ENCODE measurements at places on chromosomes 7 and 10.
A peak's percentile ranks its signal among the peaks of the same experiment; 100 is the strongest.

GRCh38 chr10:110456523-110457091 is 41.1 kb upstream of the DUSP5 start:
- DNase-seq: no peak

DNA sequence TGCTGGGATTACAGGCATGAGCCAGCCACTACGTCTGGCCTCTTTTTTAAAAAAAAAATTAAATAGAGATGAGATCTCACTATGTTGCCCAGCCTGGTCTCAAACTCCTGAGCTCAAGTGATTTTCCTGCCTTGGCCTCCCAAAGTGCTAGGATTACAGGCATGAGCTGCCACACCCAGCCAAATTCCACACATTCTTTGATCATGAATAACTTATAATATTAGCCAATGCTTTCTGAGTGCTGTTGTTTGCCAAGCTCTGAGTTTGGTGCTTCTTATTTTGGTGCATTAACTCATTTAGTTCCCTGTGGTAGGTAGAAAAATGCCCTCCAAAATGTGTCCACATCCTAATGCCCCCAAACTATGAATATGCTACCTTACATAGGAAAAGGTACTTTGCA is 47.2 kb upstream of the MKI67 start:
- no peak for DNase-seq

DNA sequence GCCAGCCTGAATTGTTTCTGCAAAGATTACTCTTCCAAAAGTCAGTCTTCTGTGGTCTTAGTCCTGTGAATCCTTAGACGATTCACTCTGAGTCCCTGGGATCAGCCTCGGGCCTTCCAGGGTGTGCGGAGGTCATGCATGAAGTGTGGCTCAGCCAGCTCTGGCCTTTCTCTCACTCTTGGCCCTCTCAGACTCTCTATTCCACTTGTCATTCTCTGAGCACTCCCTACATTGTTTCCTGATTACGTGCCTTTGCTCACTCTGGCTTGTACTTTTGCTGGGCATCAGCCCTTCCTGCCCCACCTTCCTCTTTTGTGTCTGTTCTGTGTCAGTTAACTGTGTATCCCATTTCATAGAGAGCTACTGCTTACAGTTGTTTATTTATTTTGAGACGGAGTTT is 36.0 kb downstream of the CCNY start:
- peak; percentile 17 for DNase-seq

DNA sequence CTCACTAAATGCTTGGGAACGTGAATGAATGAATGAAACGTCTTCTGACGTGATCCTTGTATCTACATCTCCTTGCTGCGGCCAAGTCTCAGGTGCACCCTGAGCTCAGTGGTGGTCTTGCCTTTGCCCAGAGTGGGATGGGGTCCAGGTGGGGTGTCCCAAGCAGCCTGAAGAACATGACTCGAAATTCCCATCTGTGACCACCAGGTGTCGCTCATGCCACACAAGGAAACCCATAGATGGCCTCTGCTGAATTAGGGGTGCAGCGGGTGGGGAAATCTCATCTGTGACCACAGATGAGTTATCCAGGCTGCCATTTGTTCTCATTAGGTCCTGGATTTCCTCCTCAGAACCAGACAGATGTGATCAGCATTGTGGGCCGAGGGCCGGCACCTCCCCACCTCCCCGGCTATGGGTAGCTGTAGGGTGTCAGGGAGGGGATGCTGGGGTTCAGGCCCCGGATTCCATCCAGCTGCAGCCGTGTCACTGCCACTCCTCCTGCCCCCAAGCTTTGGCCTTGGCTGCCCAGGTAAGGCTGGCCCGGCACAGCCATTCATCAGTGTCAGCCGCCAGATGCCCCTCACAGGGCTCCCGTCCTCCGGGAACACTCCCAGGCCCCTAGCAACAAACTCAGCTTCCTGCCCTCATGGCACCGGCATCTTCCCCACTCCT is 21.0 kb upstream of the GNA12 start:
- no peak for DNase-seq

GRCh38 chr7:132503415-132503814 is 72.9 kb downstream of the PLXNA4 start:
- no peak for DNase-seq

DNA sequence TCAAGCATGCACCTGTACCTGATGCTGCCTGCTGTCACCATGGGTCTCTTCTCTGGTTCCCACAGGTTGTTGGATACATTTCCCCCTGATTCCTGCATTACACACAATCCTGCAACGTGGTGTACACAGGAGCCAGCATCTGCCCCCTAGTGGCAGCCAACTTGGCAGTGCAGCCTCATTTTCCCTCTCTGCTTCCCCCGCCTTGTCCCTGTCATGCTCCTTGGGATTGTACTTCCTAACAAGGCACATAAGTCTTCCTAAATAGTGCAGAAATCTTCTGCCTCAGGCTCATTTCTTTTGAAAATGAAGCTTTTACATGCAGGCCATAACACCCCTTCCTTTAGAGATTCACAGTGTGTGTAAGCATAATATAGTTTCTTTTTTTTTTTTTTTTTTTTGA is 387.5 kb downstream of the CCSER2 start:
- DNase-seq: no peak

GRCh38 chr10:60170250-60170649 is 219.4 kb downstream of the ANK3 start:
- no peak for DNase-seq

DNA sequence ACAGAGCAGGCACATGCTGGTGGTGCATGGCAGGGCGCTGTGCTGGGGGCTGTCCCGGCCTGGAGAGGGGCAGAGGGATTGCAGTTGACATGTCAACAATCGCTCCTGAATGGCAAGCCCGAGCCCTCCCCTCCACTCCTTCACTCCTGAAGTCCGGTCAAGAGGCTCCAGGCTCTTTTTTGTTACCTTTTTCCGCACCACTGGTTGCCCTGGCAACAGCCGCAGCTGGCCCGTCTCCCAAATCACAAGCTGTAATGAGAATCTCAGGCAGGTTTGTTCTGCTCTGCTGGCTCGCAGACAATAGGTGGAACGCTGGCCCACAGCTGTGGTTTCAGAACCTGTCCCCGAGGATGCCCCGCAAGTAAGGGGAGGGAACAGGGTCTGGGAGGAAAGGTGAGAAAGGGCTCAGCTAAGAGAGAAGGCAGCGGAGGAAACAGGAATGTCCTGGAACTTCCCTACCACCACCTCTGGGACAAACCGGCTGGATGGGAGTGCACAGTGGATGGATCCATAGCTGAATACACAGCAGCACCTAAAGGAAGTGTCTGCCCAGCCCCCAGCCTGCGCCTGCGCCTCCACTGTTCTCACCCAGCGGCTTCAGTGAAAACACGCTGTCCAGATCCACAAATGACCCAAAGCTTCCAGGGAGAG is 58.9 kb downstream of the CALML3 start:
- DNase-seq: no peak

DNA sequence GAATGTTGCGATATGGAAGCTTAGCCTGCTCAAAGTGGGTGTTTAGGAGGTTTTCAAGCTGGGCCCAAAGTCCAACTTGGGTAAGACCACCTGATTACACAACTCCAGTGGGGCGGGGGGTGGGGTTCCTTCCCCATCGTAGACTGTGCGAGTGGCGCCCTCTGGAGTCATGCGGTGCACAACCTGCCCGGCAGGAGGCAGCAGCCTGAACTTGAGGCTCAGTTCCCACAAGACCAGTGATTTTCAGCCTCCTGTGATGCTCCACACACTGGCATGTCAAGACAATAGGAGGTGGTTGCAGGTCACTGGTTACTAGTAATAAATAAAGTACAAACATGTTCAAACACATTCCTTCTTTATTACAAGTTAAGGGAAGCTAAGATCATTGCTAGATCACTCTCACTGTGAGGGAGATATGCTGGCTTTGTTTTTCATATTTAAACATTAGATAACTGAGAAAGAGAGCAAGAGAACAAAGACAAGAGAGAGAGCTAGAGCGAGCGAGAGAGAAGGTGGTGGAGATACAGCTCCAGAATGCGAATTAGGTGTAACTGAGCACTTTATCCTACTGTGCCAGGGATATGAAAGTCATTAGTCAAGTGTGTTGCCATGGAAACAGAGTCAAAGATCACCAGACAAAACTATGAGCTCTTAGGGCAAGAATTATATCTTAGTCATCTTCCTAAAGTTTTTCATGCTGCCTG is 97.4 kb upstream of the BMPER start:
- no peak for DNase-seq

- no peak for DNase-seq
Observed at GRCh38 chr7:158186864-158187693, 400.5 kb downstream of the PTPRN2 start.

DNA sequence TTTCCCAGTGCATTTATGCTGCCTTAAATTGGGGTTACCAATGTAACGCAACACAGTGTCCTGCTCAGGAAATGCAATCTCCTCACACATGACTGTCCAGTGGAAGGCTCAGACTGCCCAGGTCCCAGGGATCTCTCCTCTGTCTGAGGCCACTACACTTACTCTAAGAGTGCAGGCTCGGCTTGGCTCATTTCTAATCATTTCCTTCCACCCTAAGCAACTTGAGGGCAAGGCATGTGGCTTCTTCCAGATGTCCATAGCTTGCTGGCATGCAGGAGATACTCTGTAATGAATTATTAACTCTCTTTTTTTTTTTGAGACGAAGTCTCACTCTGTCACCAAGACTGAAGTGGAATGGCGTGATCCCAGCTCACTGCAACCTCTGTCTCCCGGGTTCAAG is 23.7 kb downstream of the PLAC9 start:
- no peak for DNase-seq

- no peak for DNase-seq
Observed at GRCh38 chr10:118139321-118139720, 92.6 kb upstream of the RAB11FIP2 start.

DNA sequence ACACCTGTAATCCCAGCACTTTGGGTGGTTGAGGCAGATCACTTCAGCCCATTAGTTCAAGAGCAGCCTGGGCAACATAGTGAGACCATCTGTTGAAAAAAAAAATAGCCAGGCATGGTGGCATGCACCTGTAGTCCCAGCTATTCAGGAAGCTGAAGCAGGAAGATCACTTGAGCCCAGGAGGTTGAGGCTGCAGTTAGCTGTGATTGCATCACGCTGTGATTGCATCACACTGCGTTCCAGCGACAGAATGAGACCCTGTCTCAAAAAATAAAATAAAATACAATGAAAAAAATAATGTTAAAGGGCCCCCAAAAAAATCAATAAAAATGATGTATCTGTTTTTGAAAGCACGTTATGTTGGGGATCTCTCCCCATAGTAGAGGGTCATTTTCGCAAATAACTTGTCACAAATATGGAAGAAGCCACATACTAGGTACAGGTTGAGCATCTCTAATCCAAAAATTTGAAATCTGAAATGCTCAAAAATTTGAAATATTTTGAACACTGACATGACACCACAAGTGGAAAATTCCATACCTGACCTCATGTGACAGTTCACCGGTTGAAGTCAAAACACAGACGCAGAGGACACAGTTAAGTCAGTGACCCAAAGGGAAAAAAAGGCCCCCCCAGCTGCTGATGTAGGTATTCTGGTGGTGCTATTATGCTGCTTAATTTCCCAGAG is 9.5 kb downstream of the CISD1 start:
- no peak for DNase-seq

DNA sequence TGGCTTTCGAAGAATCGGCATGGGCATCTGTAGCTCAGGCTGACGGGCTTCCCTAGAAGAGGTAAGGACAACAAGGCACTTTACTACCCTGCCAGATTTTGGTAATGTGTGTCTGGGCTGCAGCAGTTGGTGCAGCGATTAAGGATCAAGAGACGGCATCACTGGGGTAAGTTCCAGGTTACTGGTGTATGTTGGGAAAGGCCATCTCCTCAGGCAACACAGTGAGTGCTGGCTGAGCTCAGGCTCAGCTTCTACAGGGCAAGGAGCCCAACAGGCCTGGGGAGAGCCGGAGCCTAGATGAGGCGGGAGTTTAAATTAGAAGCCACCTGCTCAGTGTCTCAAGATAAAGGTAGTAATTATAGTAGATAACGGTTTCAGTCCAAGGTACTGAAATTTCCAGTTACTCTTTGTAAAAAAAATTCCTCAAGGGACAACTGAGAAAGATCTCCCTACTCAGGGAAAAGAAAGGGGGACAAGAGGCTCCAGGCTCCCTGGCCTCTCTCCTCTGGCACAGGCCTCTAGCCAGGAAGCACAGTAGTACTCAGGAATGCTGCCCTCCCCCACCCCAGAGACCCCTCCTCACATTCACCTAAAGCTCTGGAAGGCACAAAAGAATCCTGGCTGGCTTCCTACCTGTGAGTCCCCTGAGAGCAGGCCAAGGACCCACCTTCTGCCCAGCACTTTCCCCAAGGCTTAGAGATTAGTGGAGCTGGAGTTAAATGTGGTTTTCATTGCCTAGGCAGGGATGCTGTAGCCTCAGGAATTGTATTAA is 3.9 kb downstream of the CXCL12 start:
- no peak for DNase-seq

- no peak for DNase-seq
Observed at GRCh38 chr7:51016546-51016945, 233.8 kb upstream of the GRB10 start.

- no peak for DNase-seq
Observed at GRCh38 chr10:98423691-98424120, 8.7 kb upstream of the PYROXD2 start.

GRCh38 chr10:72764151-72764550 is 72.2 kb downstream of the MCU start:
- no peak for DNase-seq

- DNase-seq: no peak
Observed at GRCh38 chr7:137691566-137691965, 155.2 kb downstream of the DGKI start.

- DNase-seq: no peak
Observed at GRCh38 chr10:6035931-6036575, 26.1 kb downstream of the IL2RA start.

DNA sequence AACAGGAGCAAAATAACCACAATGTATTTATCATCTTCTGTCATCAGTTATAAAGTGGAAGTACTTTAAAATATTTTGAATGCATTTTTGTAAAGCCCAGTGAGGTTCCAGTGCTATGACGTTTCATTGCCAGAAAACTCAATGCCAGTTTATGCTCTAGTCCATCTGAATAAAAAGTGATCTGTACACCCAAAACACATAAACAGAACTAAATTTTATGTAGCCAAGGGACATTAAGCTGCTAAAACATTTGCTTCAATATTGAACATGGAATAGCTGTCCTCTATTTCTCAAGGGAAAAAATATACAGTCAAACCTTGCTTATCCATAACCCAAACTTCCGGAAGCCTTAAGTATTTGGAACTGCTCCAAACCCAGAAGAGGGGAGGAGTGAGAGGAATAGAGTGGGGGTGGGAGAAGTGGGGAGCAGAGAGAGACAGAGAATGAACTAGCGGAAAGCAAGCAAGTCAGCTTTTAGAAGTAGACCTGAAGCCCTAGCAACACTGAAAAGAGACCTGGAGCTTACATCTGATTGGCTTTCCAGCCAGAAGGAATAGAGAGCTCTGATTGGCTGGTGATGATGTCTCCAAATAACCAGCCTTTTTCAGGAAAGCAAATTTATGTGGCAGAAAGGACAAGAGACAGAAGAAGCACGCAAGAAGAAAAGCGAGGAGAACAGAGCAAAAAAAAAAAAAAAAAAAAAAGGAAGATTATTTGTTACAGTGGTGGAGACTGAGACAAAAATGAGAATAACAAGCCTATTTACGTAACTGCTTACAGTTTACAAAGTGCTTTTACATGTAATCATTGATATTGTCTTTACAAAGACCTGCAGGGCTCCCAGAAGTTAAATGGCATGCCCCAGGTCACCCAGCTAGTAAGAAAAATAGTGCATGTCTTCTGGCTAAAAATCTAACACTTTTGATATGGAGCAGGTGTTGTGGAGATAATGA is 196.0 kb downstream of the RNLS start:
- DNase-seq: peak; percentile 63

GRCh38 chr10:15293862-15294842 is 76.9 kb downstream of the FAM171A1 start:
- DNase-seq: no peak
